Activated naive CD4-positive, alpha-beta T cell treated with anti-CD3 and anti-CD28 coated beads, Interleukin-2, amount 50 U/mL, for 72 hours (primary cell): ENCODE measurements at places on chromosomes 7 and 10.

DNA sequence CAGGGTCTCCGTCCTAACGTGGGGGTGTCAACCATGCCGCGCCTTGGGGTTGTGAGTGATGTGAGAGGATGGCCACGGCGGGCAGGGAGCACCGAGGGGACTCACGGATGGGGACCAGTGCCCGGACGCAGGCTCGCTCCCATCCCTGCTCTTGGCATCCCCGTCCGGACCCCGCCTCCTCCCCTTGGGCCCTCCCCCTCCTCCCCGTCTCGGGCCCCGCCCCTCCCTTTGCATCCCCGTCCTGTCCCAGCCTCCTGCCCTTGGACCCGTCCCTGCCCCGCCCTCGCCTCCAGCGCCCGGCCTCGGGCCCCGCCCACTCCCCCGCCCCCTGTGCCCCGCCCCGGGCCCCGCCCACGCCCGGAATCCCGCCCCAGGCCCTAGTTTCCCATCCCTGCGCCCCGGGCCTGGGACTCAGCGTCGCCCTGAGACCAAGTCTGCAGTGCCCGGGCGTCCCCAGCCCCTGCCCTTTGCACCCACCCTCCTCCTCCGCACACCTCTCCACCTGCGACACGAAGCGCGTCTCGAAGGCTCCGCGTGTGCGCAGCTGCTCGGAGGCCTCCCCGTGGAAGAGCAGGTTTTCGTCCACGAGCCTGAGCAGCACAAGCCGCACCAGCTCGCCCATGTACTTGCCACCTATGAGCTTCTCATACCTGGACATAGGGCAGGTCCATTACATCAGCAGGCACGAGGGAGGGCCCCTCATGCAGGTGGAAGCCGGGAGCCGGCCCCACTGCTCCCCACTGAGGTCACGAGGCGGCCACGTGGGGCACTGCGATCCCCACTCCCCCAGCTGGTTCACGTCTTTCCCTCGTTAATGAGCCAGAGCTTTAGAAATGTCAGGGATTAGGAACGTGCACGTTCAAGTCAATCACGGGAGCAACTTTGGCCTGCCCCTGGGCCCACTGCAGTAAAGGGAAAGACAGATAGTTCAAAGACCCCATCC lies 5.1 kb upstream of the MYL7 start:
- no peak for DNase-seq

GRCh38 chr10:110218632-110219031 lies 11.2 kb downstream of the MXI1 start:
- no peak for DNase-seq

DNA sequence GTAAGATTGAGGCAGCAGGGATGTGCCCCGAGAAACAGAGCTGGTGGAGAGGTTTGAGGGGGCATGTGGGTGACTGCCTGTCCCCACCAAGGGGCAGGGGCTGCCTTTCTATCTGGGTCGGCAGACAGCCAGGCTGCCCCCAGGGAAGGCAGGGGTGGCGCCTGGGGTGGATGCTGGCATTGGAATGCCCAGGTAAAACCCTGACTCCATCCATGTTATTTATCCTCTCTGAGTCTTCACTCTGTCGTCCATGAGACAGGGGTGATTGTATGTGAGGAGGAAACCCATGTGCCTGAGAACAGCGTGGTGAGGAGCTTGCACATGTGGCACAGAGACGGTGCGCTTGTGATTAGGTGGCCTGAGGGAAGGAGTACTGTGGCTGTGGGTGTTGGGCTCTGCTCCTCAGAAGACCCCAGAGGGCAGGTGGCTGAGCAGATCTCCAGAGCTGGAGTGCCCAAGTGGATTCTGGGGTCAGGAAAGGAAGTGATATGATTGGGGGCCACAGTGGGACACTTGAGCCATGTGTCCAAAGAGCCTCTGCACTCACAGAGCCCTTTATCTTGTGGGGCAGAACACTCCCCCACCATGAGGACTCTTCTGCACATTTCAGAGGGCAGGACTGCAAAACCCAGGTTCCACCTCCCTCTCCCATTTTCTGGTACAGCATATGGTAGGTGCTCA lies 100.4 kb upstream of the RET start:
- no peak for DNase-seq

DNA sequence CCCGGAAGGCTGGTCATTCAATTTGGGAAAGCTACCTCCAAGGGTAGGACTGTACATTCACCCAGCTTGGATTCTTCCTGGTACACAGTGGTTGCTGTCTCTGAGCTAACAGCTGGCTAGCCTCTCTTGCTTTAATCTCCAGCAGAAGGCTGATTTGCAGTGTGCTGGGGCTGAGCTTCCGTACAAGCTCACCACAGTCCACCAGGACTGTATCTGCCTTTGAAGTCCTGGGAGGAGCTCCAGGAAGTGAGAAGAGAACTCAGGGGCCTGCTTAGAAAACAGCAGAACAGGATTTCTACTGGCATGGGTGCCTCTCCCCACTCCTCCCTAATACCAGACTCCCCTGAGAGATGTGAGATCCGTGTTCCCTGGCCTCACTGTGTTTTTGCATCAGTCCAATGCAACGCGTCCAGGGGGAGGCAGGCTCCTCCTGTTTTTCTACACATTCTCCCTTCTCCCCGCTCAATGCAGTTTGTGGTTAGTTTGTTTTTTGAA lies 6.6 kb downstream of the AFAP1L2 start:
- no peak for DNase-seq

DNA sequence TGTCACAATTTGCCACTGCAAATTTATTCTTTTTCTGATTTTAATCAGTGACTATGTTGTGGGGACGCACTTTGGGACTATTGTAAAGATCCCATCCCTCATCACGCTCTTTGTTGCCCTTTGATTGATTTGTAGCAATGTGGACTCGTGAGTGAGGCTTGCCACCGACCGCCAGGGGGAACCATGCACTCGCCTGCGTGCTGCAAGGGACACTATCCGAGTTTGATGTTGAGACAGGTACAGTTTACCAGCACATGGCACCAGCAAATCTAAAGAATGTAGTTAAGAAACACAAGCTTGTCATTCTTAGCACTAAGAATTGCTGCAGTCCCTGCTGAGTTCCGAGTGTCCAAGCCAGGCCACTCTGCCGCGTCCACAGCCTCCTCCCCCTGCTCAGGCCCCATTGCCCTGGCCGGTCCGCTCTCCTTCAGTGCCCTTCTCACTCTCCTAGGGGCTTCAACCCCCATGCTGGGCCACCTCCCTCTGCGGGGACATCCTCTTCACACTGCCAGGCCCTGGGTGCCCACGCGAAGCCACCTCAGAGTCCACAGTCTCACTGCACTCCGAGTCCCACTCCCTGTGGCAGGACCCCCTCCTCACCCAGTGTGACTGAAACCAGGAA lies 2.0 kb upstream of the SFTPA2 start:
- DNase-seq: no peak

DNA sequence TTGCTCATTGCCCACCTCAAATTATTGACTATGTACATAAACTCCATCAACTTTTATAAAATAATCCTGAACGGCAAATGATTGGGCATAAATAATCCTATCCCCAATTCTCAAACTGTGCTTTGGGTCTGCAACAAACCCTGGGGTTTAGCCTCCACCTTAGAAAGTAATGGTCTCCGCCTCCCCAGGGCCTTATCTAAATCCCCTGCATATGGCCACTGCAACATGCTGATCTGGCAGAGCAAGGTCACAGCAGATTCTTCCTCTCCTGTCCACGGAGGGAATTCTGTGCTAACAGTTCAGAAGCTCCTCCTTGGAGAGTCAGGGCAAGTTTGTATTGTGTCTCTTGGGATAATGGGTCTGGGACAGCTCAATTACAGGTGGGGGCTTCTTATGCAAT lies 18.4 kb downstream of the FXYD4 start:
- DNase-seq: no peak

DNA sequence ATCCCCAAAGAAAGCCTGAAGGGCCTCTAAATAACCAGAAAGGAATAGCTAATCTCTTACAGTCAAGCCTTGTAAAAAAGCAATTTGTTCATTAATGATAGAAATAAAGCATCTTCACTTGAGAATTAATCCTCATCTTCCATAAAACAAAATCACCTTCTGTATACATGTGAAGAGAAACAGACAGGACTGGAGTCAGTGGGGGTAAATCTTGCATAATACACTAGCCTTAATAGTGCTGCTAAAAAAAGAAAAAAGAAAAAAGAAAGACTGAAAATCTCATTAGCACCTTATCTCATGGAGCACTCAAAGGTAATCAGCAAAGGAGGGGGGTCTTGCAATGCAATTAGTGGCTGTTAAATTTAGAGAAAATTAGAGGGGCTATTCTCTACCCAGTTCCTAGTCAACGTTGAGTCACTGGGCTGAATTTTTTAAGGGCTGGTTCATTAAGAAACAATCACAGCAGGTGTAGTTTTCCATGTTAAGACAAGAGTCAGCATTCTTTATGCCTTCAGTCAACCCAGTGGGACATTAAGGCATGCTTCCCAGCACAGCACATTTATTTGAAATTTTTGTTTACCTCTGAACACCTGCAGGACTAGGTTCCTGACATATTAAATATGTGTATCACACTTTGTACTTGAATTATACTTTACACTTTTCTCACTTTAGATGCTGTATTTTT lies 1455.7 kb upstream of the CELF2 start:
- DNase-seq: no peak

DNA sequence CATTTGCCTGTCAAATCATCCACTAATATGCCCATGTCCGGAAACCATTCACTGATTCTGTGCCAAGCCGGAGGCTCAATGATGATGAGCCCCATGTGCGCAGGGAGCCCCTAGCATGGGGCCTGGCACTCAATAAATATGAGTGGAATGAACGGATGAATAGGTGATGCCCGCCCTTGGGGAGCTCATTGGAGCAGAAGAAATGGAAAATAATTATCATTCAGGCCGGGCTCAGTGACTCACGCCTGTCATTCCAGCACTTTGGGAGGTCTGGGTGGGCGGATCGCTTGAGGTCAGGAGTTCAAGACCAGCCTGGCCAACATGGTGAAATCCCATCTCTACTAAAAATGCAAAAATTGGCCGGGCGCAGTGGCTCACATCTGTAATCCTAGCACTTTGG lies 11.0 kb downstream of the RHBDD2 start:
- no peak for DNase-seq

GRCh38 chr10:131090761-131091661 lies 220.5 kb downstream of the TCERG1L start:
- DNase-seq: no peak

DNA sequence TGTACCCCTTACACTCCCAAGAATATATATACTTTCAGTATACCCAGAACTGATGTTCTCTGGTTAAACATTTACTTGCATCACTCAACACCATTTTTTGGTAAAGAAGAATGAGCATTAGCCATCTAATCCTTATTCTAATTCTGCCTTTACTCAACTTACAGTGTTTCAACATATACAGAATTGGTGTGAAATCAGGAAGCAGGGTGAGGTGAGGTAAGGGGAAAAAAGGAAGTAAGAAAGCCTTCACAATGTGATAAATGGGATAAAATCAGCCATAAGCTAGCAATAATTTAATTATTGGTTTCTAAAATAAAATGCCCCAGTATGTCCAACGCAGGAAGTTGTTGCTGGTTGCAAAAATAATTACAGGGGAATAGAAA lies 605.4 kb downstream of the KCNMA1 start:
- no peak for DNase-seq

- DNase-seq: no peak
These were observed 184.9 kb upstream of the GNAI1 start for GRCh38 chr7:79949778-79950177.

GRCh38 chr7:76358481-76359110 lies at the start of gene YWHAG:
TSS of gene YWHAG (minus strand) at chr7:76358991. CDS start at chr7:76358808, 183 bp downstream.
- DNase-seq: peak; percentile 86

DNA sequence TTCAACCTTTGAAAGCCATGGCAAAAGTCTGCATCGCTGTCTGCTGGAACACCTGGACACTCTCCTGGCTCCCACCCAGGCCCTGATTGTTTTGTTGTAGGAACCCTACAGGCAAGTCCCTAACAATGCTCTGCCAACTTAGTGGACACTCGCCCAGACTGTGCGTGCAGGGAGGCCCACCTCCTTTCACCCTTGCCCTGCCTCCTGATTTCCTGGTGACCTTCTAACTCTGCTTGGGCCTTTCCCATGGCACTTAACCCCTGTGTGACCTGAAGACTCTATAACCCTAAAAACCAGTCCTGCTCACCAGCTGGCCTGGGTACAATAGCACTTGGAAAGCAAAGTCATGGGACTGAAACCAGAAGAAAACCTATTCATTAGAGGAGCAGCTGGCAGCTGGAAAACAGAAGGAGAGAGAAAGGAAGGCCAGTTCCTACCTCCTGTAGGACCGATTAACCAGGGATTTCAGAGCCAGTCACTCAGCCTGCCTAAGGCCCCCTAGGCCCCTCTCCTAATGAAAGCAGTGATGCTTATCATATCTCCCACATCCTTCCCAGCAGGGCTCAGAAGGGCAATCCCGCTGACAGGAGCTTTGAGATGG lies 82.7 kb upstream of the KMT2E start:
- no peak for DNase-seq

DNA sequence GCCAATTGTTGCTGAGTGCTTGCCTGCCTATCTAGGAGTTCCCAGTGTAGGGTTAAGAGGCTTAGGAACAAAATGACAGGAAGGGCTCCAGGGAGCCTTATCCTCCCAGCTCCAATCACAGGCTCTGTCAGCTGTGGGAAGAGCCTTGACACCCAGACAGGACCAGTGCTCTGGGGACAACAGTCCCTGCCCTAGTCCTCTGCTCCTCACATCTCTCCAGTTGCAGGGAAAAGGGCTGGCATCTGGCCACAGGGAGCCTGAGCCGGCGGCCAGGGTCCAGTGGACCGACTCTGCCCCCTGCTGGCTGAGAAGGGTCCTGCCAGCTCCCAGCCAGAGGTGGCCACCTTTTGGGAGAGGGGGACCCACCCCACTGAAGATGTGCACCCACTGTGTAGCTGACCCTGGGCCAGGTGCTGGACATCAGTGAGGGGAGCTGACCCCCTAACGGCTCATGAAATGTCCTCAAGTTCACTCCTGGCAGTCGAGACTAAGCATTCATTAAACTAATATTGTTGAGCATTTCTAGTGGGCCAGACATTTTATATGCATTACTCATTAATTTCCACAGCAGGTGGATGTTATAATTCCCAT lies 17.6 kb downstream of the DNAJB12 start:
- DNase-seq: peak; percentile 79

DNA sequence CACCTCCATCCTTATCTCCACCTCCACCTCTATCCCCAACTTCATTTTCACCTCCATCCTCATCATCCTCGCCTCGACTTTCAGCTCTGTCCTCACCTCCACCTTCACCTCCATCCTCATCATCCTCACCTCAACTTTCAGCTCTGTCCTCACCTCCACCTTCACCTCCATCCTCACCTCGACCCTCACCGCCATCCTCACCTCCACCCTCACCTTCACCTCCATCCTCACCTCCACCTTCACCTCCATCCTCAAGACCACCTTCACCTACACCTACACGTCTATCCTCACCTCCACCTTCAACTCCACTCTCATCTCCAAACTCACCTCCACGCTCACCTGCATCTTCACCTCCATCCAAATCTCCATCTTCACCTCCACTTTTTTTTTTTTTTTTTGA lies 12.0 kb upstream of the RABGEF1 start:
- no peak for DNase-seq
